IPS DF 19.7 (cell line): ENCODE measurements at places on chromosomes 7 and 10.
A peak's percentile ranks its signal among the peaks of the same experiment; 100 is the strongest.

DNA sequence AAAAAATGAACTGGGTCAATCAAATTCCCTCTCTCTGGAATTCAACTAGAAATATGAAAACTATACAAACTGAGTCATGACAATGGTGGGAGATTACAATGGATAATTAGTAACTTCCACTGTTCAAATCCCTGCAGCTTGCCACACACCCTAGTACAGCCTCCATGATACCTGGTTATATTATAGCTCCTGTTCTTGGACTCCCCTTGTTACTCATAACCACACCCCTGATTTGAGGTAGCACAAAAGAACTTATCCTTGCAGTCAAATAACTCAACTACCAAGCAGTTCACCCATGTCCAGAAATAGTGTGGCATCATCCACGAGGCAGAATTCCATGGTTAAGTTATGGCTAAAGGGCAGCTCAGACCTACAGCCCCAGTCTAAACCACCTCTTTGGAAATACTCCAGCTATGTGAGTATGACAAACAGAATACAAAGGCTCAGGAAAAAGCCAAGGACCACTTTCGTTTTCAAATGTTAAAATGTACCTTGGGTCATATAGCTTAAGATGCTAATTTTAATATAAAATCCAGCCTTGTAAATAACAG lies 164.7 kb downstream of the CPEB3 start:
- DNase-seq = no peak

DNA sequence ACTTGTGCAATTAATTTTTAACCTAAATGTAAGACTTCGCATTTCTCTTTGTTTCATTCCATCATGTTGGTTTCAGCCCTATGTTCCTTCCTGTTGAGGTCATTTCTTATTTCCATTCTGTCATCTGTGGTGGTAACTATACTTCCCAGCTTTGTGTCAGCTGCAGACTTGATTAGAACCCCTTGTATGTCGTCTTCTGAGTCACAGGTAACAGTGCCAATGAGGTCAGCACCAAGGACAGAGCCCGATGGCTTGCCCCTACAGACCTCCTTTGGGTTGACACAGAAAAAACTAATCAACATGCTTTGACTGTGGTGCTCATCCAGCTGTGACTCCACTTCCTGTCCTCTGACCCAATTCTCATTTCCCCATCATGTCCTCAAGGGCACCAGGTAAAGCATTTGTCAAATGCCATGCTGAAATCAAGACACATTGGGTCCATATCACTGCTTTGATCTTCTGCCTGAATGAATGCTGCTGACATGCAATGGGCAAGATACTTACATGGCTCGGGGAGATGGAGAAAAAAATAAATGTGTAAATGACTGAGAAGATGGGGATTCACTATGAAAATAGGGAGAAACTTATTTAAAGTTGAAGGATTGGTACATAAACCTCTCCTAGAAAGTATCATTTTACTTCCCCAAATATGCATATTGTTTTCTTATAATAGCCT lies 25.6 kb upstream of the CRTAC1 start:
- DNase-seq = peak; percentile 47

DNA sequence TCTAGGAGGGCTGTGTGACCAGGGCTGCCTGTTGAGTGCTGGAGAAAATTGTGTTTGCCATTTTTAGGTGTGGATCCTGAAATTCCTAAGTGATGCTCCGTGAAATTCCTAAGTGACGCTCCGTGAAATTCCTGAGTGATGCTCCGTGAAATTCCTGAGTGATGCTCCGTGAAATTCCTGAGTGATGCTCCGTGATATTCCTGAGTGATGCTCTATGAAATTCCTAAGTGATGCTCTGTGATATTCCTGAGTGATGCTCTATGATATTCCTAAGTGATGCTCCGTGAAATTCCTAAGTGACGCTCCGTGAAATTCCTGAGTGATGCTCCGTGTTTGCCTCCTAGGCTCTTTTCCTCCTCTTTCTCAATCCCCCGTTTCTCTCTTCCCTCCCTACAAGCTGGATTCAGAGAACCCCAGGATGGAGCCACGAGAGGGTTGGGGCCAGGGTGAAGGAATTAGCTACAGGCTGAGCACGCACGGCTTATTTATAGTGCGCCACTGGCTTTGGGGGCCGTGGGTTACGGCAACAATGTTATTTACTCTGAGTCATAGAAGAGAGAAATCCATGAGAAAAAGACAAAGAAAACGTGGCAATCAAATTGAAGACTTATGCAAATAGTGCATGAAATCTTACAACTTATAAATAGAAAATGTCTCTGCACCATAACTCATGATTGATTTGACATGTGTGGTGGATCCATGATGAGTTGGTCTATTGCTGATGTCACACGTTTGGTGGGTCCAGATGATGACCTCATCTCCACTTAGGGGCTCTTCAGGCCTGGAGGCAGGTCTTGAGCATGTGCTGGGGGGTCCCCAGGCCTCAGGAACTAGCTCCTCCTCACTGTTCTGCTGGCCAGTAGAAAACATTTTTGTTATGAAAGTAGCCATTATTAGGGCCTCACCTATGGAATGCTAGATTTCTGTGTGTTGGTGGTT lies 224.6 kb downstream of the WDR37 start:
- DNase-seq = no peak

- DNase-seq = no peak
Measured at GRCh38 chr7:69568266-69568665, 30.0 kb upstream of the AUTS2 start.

- no peak for DNase-seq
Measured at GRCh38 chr10:12048547-12048946, 5.9 kb upstream of the UPF2 start.

- no peak for DNase-seq
Measured at GRCh38 chr10:103139803-103140202, 53.3 kb downstream of the NT5C2 start.

DNA sequence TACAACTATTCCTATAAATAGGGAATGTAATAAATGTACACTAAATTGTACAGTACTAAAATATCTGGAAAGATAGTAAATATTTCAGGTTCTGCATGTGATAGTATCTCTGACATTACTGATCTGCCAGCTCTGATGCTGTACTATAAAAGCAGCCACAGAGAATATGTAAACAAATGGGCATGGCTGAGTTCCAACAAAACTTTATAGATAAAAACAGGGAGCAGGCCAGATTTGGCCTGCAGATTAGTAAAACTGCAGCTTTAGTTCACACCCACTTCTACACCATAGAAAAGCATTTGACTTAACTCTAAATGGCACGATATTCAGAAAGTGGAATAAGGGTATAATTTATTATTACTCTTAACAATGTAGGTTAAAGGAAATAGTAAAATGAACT lies 18.8 kb upstream of the TLL2 start:
- DNase-seq = no peak

DNA sequence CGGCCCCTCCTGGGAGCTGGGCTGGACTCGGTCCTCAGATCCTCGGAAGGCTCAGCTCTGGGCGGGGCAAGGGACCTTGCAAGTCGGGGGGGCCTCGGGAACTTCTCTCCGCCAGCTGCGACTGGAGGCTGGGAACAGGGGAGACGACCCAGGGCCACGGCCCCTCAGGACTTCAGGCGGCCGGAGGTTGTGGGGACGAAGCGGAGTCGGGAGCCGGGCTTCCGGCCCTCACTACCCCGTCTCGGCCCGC lies 2.6 kb downstream of the ADIRF start:
- DNase-seq = no peak

- no peak for DNase-seq
Measured at GRCh38 chr10:48691812-48692528, 7.3 kb downstream of the WDFY4 start.

DNA sequence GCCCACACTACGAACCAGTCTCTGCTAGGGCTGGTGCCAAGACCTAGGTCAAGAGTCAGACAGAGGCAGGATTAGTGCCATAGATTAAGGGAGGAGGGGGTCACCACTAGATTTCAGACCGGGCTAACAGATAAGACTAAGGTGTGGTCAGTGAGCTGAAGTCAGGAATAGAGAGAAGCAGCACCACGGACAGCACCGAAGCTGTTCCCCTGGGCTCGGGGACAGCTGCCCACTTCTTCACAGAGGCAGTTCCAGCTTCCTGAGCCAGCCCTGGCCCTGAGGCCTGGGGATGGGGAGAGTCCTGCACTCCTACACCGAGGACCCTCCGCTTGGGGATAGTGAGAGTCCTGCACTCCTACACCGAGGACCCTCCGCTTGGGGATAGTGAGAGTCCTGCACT lies 11.2 kb upstream of the JAKMIP3 start:
- no peak for DNase-seq
